ENCODE measurements at places on chromosomes 7 and 10. TPM values are rescaled to one million over a fixed set of nuclear protein-coding genes. Genes with fewer than 3 reads are reported as not detected.

GRCh38 chr10:129769381-129770116 is 194.5 kb downstream of the EBF3 start:
- no peak for DNase-seq

- no peak for DNase-seq
These were observed 44.0 kb downstream of the NRP1 start for GRCh38 chr10:33290321-33291052.

DNA sequence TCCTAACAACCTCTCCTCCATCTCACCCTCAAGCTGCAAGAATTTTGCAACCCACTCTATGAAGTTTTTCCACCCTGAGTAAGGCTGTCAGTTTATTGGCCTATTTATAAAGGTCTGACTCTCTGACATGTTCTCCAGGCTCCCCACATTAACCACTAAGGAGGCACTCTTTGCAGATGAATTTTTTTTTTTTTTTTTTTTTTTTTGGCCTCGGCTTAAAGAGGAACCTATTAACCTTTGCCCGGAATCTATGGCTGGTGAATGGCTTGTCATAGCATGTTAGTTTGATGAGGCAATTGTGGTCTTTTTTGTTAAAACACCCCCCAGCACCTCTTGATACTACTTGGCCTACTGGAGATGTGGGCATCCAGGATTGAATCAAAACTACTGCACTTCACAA is 57.1 kb downstream of the TBXAS1 start:
- no peak for DNase-seq

DNA sequence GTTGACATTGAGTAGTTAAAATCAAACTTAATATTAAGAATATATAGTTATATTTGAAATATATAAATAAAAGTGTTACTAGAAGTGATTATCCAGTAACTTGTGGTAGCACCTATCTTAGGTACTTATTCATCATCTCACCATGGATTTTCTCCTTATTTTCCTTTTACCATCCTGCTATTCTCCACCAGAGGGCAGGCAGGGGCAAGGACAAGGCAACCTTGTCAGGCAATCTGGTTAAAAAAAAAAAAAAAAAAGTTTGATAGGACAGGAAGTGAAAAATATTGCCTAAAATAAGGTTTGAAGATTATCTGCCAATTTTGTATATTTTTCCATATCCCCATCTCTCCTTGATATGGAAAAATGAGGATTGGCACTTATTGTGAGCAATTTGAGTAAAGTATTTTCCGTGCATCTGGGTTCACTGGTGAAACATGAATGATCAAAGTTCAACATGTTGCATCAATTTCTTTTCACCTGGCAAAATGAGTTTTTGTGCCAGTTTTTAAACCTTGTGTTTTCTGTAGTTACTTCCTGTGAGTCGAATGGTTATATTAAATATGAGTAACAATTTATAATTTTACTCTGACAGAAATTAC is 256.7 kb downstream of the AGMO start:
- DNase-seq, result peak; percentile 10

The AS3MT gene
- total RNA-seq, result 0.58 TPM

- no peak for DNase-seq
These were observed 136.4 kb upstream of the PRKCQ start for GRCh38 chr10:6716516-6716915.

DNA sequence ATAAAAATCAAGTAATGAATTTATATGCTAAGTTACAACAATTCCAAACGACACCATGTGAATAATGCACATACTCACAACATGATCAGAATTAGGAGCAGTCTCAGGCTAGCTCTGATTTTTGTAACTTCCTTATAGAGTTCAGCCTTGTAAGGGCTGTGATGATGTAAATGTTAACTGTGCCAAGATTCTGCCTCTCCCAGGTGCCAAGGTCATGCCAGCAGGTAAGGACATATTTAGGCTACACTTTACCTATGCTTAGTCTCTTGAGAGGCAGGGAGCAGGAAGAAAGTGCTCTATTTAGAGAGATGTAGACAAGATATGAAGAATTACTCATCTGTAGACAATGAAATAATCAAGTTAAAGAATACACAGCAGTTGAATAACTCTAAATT is 53.6 kb upstream of the AGR3 start:
- no peak for DNase-seq

- DNase-seq, result no peak
These were observed 92.9 kb downstream of the BMPR1A start for GRCh38 chr10:86849181-86849894.

- DNase-seq, result no peak
These were observed 224.7 kb downstream of the GRID1 start for GRCh38 chr10:86141896-86142295.

DNA sequence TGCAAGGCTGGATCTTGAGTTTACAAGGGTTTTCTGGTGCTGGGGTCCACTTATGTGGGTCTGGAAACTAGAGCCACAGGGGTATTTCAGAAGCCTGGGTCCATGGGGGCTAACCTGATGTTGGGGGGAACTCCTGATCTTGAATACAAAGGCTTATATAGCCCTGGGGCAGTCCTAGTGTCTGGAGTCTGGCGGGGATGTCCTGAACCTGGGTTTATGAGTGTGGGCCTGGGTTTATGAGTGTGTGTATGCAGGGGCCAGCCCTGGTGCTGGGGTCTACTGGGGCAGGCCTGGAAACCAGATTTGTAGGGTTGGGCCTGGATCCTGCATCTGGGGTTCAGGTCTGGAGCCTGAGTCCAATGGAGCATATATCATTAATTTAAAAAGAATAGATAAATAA is 146.5 kb upstream of the C1GALT1 start:
- DNase-seq, result no peak

The OGDHL gene
- not detected for total RNA-seq

The TMEM72 gene
- not detected for total RNA-seq

The EPO gene
- total RNA-seq, result not detected

Measured in glomerular endothelial cell (primary cell).